ENCODE measurements at places on chromosomes 13 and 19. TPM values are rescaled to one million over a fixed set of nuclear protein-coding genes. Genes with fewer than 3 reads are reported as not detected.
A peak's percentile ranks its signal among the peaks of the same experiment; 100 is the strongest.

DNA sequence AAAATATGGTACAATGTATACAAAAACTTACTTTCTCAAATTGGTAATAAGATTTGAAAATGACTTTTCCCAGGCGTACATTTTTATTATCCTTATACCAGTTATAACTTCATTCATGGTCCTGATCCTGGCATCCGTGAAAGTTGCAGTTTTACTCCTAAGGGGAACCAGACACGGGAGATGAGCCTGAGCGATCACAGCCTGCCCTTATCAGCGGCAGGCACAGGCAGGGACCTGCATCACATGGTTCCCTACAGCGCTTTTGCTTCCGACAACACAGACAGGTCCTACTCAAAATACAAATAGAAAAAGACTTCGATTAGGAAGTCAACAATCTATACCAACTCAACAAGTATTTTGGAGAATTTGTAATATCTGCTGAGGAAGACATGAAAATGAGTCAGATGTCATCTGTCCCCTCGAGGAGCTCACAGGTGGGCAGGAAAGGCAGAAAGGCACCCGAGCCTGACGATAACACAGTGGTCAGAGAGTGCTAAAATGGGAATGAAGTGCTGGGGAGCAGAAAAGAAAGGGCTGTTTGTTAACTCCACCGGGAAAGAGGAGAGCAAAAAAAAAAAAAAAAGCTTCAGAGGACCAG is 93.4 kb downstream of the ABCC4 start:
- no peak for DNase-seq

GRCh38 chr19:996051-996838 is 4.0 kb upstream of the GRIN3B start:
- DNase-seq: peak; percentile 79

DNA sequence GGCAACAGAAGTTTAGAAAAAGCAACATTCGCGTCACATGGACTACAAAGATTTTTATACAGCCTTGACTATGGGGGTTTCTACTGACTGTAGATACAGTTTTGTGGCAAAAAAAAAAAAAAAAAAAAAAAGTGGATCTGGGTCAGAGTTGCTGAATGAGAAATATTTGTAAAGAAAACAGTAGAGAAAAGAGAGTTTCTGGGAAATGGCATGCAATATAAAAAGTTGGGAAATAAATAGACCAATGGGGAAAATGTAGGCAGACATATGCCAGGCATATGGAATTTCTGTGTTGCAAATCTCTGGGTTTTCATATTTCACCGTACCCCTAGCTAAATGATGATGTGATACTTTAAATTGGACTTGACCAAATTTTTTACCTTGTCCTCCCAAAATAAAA is 315.3 kb downstream of the EFNB2 start:
- DNase-seq: no peak

DNA sequence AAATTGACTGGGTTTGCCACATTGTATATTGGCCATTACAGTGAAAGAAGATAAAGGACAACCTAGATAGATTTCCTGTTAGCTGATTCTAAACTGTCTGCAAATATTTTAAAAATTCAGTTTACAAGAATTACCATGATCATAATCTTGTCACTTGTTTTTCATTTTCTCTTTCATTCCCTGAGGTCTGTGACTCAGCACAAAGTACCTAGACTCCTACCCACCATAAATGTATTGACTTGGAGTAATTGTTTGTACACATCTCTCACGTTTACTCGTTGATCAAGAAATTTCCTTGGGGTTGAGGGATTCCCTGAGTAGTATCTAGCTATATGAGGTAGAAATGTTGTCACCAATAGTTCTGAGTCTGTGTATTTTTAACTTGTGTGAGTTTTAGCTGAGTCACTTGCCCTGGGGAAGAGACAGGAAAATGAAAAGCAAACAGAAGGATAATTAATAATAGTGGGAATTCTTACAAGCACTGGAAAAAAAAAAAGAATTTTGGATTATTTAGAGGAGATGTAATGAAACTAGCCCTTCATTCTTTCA is 299.2 kb upstream of the DACH1 start:
- no peak for DNase-seq

MCEMP1 gene
- total RNA-seq: 0.52 TPM

ZNF497 gene
- 1.6 TPM for total RNA-seq

GRCh38 chr13:20719783-20720182 is 16.3 kb downstream of the IL17D start:
- DNase-seq: no peak

- DNase-seq: no peak
Measured at GRCh38 chr19:1412995-1413800, 5.8 kb downstream of the DAZAP1 start.

IGFL3 gene
- not detected for total RNA-seq

DNA sequence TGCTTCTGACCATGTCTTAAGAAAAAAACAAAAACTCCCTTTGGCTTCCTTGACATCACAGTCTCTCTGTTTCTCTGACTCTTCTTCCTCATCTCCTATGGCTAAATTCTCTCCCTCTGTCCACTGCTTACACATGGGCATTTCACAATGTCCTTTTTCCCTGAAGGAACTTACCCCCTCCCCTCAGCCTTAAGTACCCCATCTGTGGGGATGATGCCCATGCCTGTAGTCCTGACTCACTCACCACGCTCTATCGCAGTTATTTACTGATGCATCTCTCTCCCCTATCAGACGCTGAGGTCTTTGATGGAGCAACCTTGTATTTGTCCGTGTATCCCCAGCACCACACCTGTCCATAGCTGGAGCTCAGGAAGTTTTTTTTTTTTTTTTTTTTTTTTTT is 32.4 kb downstream of the ACTN4 start:
- DNase-seq: no peak

NLRP11 gene
- not detected for total RNA-seq

GRCh38 chr19:34397853-34398252 is 6.3 kb upstream of the PDCD2L start:
- DNase-seq: no peak

DNA sequence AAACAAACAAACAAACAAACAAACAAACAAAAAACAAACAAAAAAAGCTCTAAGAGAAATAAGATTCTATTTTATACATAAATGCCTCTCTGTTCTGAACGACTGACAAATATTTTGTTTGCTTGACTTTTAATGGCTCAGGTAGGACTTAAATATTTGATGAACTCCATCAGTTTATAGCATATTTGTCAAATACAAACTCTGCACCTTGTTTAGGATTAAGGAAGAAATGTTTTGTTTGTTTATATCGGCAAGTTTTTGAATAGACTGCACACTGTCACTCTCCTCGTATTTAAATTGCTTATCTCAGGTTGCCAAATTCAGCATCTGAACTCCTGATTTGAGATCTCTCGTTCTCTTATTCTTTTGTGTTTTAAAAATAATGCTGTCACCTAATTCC is 1499.7 kb upstream of the SLC10A2 start:
- DNase-seq: no peak

S1PR4 gene
- total RNA-seq: 97.0 TPM

DNA sequence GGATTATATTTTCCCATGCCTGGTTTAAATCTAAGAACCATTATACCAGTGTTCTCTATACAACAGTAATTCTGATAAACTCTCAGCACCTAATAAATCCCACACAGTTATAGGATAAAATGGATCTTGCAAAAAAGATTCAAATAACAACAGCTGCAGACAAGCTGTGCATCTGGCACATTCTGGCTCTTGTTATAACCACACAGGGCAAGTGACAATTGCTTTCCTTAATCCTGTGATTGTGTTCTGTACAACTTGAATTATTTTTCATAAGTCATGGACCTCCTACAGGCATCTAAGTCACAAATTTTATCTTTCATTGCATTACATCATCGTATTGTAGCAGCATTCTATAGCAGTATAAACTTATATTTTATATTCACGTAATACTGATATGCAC is 948.3 kb downstream of the SLITRK1 start:
- DNase-seq: no peak

DNA sequence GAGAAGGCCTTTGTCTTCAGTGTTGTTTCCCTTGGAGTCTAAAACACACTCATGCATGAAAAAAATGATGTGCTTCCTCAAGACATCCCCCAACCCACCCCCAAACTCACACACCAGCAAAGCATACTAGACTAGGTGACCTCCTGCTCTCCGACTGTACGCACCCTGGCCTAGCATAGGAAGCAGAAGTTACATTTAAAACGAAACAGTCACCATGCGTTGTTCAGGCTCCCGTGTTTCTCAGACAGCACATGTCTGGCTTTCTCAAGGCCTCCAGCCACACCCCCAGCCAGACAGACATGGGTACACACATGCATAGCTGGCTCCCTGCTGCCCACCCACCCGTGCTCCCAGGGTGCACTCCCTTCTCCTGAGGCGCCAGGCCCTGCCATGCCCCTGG is 28.7 kb upstream of the C1QTNF9 start:
- DNase-seq: no peak

GRCh38 chr13:108680011-108680410 is 50.6 kb downstream of the MYO16 start:
- no peak for DNase-seq

TYROBP gene
- 16.7 TPM for total RNA-seq

GRCh38 chr19:4391306-4391693 is 9.0 kb downstream of the SH3GL1 start:
- no peak for DNase-seq

- DNase-seq: no peak
Measured at GRCh38 chr13:114324334-114324733, 10.0 kb downstream of the CHAMP1 start.
